Hematopoietic multipotent progenitor cell (in vitro differentiated cells): ENCODE measurements at places on chromosomes 6 and 20.
A peak's percentile ranks its signal among the peaks of the same experiment; 100 is the strongest.

- DNase-seq, result no peak
Observed at GRCh38 chr6:158759966-158760617, 59.1 kb downstream of the EZR start.

- no peak for DNase-seq
Observed at GRCh38 chr6:52552278-52552643, 24.6 kb downstream of the TRAM2 start.

GRCh38 chr6:50333696-50334095, 284.0 kb upstream of the DEFB112 start:
- DNase-seq, result no peak

DNA sequence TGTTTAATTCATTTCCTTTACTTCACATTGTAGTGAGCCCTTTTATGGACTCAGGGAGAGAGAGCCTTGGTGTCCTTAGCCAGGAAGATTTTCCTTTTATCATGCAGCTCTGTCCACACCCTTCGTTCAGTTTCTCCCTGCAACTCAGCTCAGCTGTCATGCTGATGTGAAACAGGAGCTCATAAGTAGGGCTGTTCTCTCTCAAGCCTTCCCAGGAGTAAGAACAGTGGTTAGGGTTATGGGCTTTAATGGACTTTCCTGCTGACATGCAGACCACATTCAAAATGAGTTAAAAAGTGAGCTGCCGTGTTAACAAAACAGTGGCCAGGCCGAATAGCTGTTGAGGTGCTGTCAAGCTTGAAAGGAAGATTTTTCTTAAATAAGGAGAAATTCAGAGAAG, 104.1 kb downstream of the BCKDHB start:
- DNase-seq, result no peak

GRCh38 chr20:41176711-41177552, 39.6 kb downstream of the PLCG1 start:
- no peak for DNase-seq

GRCh38 chr6:148364056-148364824, 21.6 kb downstream of the SASH1 start:
- no peak for DNase-seq

GRCh38 chr20:58228103-58228483, 360 bp downstream of the ANKRD60 start:
- DNase-seq, result no peak

DNA sequence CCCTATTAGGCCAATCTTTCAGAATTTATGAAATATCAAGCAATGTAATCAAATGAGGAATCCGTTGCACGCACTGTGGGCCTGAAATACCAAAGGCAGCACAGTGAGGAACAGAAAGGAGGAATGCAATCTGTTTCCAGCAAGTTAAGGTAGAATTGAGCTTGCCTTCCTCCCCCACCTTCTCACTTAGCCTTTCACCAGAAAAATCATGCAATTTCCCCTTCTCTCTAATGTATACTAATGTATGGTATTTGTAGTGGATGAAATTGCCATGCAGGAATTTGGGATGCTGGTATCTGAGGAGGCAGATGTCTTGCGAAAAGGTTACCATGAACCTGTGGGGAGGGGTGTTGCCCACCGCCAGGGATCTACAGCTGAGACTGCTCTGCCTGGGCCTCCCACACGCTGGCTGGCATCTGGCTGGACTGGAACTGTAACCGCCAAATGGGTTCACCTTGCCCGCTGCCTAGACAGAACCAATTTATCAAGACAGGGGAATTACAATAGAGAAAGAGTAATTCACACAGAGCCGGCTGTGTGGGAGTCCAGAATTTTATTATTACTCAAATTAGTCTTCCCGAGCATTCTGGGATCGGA, 222.4 kb upstream of the MYLIP start:
- DNase-seq, result no peak

DNA sequence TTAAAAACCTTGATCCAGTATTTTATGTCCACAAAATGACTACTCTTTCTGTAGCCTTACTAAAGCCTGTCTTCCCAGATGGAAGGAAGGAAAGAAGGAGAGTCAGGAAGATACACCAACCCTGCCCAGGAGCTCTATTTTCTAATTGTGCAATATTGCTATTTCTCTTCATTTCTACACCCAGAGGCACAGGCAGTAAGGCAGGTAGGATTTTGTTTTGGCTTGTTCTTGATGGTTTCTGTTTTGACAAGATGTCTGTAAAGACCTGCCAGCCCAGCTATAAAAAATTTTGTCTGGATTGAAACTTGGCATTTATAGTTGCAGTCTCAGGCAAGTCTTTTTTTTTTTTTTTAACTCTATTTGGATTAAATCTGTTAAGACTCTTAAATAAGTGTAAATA, 587.5 kb upstream of the ARID1B start:
- DNase-seq, result no peak

DNA sequence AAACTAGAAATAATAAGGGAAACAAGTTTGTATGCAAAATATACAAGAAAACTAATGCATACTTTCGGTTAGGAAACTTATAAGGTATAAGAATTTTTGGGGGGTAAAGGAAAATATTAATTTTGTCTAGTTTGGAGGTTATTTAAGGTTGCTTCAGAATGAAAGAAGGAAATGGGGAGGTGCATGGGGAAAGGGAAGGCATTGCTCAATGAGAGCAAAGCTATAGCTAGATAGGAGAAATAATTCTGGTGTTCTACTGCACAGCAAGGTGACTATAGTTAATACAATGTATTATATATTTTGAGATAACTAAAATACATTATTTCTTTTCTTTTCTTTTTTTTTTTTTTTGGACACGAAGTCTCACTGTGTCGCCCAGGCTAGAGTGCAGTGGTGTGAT, 5.4 kb upstream of the MYMX start:
- DNase-seq, result no peak

- no peak for DNase-seq
Observed at GRCh38 chr6:147869201-147869600, 360.7 kb downstream of the SAMD5 start.

GRCh38 chr6:118401325-118401975, 146.6 kb upstream of the PLN start:
- DNase-seq, result no peak

GRCh38 chr6:138465007-138465645, 34.2 kb downstream of the NHSL1 start:
- DNase-seq, result no peak

GRCh38 chr20:37987602-37988290, 45.5 kb downstream of the TTI1 start:
- DNase-seq, result no peak

DNA sequence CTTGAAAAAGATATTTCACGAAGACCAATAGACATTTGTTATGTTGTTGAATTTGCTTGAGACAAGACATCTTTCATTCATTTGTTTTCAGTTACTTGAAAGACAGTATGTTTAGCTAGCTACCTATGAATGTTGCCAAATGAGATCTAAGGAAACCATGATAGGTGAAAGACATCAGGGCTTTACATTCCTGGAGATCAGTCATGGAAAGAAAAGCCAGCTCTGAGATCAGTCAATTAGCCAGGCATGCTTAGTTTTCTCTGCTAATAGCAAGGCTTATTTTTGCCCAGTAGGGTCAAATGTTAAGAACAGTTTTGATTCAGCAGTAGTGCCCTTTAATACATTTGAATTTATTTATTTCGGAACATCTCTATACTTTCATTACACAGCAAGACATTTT, 116.5 kb upstream of the EDN1 start:
- DNase-seq, result no peak

GRCh38 chr20:768426-768978, at the start of gene SLC52A3:
SLC52A3 (minus strand) TSS chr20:768500; CDS start chr20:765774, 2,726 bp downstream.
- peak; percentile 42 for DNase-seq

DNA sequence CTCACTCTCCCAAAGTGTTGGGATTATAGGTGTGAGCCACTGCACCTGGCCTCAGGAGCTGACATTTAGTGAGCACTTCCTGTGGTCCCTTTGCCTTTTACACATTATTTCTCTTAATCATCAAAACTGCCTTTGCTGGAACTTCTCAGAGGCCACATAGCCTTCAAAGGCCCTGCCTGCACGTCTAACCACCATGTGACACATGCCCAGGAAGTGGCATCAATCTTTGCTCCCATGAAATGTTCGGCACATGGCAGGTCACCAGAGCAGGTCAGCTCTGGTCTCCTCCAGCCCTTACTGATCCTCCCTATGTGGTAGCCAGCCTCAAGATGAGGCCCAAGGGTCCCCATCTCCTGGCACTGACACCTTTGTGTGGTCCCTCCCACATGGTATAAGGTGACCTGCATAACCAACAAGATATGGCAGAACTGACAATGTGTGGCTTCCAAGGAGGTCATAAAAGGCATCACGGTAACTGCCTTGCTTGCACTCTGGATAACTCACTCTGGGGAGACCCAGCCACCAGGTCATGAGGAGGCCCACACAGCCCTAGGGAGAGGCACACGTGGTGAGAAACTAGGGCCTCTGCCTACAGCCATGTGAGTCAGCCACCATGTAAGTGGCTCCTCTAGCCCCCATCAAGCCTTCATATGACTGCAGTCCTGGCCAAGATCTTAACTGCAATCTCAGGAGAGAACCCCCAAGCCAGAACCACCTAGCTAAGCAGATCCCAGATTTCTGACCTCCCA, 28.8 kb upstream of the HMGA1 start:
- no peak for DNase-seq

DNA sequence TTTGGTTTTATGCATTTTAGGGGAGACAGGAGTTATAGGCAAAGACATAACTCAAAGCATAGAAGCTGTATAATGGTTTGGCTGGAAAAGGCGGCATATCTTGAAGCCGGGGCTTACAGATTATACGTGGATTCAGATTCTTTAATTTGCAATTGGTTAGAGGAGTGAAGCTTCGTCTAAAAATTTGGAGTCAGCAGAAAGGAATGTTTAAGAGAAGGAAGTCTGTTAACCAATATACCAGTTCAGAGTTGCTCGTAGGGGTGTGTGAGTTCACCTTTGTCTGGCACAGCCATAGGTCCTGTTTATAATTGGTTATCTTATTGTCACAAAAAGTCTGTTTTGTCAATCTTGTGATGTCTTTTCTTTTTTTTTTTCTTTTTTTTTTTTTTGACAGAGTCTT, 8.9 kb downstream of the ARHGAP40 start:
- no peak for DNase-seq

DNA sequence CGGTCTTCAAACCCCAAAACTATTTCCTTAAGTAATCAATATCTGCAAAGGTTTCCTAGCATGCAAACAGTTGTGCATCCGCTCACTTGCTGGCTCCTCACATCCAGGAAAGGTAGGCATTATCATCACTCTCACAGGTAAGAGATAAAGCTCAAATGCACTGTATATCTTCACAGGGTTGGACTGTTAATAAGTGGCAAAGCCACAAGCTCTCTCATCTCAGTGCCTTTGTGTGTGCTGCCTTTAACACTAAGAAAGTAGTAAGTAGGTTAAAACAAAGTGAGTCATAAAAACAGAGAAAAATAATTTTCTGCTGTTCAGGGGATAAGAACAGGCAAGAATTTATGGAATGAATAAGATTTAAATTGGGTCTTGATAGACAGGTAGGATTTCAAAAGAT, 21.3 kb downstream of the MAN1A1 start:
- DNase-seq, result no peak

- DNase-seq, result no peak
Observed at GRCh38 chr6:157551041-157551832, 170.2 kb downstream of the ZDHHC14 start.

DNA sequence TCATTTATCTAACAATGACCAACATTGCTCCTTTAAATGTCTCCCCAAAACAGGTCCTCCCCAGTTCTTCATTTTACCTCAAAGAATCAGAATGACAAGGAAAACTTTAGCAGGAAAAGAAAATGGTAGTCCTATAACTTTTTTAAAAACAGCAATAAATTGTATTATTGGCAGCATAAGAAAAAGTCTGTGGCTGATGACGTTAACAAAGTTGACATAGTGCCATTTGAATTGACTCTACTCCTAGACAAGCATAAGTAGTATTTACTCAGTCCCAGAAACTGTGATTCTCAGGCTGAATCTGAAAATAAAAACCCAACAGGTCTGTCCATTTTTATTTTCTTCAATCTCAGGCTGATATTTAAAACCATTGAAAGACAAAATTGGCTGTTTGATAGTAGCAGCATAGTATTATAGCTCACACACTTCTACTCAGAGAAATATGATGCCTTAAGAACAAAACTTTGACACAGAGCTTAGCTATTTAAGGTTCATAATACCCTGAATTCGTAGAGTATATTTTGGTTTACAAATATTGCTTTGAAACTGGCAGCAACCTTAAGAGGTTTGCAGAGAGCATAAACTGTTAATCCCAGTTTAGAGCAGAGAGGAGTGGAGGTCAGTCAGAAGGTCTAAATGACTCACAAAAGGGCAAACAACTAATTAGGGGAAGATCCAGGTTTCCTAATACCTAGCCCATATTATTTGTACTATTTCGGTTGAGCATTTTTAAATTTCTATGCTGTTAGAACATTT, 35.0 kb upstream of the TENT5A start:
- DNase-seq, result no peak

DNA sequence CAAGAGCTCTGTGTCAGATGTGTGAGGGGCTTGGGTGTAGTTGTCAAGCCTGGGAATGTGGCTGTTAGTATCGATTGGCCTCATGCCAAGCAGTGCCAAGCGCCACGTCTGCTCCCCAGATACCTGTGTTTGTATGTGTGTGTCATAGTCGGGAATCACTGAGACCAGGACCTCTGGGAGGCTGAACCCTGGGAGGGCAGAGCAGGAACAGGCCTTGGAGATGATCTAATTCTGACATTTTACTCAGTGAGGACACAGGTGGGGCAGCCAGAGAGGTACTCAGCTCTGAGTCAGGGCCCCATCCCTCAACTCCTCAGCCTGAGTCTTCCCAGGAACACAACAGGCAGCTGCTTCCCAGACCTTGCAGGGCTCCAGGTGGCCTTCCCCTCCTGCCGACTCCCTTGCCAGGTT, 51.2 kb upstream of the FANCE start:
- no peak for DNase-seq

DNA sequence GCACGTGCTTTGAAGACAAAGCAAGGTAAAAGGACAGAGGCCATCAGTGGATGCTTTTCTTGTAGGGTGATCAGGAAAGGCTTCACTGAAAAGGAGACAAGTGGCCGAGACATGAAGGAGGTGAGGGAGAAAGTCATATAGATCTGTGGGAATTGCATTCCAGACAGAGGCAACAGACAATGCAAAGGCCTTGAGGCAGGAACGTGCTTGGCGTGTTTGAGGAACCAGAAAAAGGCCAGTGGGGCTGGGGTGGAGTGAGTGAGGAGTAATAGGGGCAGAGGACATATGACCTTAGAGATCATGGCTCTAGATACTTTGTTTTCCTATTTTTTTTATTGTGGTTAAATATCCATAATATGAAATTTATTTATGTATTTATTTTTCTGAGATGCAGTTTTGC, 10.5 kb upstream of the SALL4 start:
- DNase-seq, result no peak

- peak; percentile 84 for DNase-seq
Observed at GRCh38 chr6:31734821-31735406, 1.4 kb downstream of the CLIC1 start.

- no peak for DNase-seq
Observed at GRCh38 chr6:149729824-149730223, 11.9 kb upstream of the LATS1 start.

GRCh38 chr20:36677422-36677771, 31.4 kb upstream of the SLA2 start:
- no peak for DNase-seq
